Activated T-cell treated with anti-CD3 and anti-CD28 coated beads, Interleukin-2, amount 50 U/mL, for 72 hours (primary cell): ENCODE measurements at places on chromosomes 5 and 9. TPM values are rescaled to one million over a fixed set of nuclear protein-coding genes. Genes with fewer than 3 reads are reported as not detected.

GARIN3 gene
- 0.39 TPM for total RNA-seq

GLRA1 gene
- not detected for total RNA-seq

SLC25A2 gene
- total RNA-seq: 0.46 TPM

LHFPL2 gene
- total RNA-seq: 0.12 TPM

LRRC19 gene
- not detected for total RNA-seq

SELENOP gene
- 0.34 TPM for total RNA-seq

DMRTA1 gene
- total RNA-seq: not detected

ORM1 gene
- total RNA-seq: not detected

IFNA2 gene
- total RNA-seq: not detected

- no peak for DNase-seq
These were observed 21.7 kb upstream of the RNF130 start for GRCh38 chr5:180093241-180093640.

GRCh38 chr9:5455181-5455580 lies 4.8 kb downstream of the CD274 start:
- no peak for DNase-seq

DNA sequence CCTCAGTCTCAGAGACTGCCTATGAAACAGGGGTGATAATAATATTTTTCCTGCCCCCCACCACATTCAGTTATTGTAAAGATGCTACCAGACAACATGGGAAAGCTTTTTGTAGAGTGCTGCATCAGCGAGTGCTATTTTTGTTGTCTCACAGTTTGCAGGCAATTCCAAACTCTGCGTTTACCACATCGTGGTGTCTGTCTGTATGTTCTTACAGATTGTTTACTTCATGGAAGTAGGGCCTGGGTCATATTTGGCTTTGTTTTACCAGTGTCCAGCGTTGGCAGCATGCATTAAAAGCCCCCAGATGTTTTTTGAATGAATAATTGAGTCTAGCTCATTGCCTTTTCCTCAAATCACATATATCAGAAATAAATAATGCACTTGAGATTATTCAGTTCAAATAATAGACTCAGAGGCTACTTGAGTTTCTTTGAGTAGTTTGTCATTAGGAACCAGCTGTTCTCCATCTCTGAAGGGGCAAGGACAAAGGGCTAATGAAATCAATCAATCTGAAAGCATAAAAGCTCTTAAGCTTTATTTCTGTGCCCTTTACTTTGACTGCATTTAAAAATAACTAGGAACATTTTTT lies 243.7 kb downstream of the CWC27 start:
- no peak for DNase-seq

DNA sequence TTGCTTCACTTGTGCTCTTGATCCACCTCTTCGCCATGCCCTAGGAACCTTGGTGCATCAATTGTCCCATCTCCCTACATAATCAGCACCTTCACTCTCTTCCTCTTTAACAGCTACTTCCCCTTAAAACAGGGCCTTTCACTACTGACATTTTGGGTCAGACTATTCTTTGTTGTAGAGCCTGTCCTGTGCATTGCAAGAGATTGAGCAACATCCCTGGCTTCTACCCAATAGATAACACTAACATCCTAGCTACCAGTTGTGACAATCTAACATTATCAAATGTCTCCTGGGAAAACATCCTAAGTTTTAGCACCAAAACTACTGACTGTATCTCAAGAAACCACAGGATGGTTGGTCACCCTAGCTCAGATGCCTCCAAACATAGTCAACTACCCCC lies 854.3 kb upstream of the DMAC1 start:
- DNase-seq: no peak

DNA sequence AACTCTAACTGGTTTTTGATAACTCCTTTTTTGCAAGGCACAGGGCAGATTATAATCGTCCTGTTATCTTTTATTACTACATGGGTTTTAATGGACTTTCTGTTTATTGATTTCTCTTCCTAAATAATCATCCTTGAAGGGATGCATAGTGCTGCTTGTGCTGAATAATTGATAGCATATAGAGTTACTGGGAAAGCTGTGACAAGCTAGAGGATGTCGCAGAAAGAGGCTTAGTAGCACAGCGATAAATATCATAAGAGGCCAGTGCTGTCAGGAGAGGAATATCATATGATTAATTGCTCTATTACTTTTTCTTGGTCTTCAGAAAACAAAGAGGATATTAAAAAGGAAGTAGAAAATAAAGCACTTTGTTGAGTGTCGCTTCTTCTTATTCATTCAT lies 1007.1 kb upstream of the ACO1 start:
- DNase-seq: no peak

- no peak for DNase-seq
These were observed 91.5 kb upstream of the PHF24 start for GRCh38 chr9:34866614-34867013.

GRCh38 chr5:72956324-72957140 lies 691 bp downstream of the FCHO2 start:
- peak; percentile 22 for DNase-seq

- DNase-seq: no peak
These were observed 381.1 kb downstream of the RASEF start for GRCh38 chr9:82681809-82682208.

DNA sequence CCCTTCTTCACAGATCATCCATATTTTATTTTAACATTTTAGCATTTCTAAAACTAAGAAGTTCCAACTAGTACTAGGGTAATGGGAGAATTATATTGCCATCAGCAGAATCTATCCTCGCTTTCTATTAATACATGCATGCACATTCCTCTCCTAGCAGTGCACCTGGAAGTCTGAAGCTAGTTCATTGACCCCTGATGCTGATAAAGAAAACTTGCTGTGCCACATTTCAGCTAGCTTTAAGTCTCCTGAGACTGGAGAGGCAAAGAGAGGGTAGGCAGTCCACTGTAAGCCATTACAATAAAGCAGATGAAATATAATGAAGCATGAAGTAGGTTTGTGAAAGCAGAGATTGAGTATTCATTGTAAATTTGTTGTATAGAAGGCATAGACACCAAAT lies 15.8 kb downstream of the MINAR2 start:
- no peak for DNase-seq

DNA sequence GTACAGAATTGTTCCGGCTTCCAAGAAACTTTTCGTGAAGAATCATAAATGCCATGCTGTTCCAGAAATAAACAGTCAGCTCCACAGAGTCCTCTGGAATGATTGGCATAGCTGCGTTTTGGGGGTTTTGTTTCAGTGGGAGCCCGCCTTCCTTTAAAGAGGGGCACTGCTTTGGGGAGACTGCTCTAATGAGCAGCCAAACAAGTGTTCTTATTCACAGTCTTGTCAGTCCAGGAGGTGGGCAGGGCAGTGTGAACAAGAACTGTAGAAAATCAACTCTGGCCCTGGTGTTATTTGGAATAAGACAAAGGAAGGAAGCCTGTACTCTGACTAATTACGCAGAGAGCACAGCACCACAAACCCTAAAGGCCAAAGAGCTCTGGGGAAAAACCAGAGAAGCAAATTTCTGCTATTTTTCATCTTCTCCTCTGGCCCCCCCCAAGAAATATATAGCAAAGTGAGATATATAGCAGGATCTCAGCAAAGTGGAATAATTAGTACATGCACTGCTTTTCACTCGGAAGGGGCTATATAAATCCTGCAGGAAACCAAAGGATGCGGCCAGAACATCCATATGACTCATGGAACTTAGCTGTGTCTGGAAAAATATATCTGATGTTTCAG lies 92.9 kb downstream of the GLDC start:
- DNase-seq: no peak

DNA sequence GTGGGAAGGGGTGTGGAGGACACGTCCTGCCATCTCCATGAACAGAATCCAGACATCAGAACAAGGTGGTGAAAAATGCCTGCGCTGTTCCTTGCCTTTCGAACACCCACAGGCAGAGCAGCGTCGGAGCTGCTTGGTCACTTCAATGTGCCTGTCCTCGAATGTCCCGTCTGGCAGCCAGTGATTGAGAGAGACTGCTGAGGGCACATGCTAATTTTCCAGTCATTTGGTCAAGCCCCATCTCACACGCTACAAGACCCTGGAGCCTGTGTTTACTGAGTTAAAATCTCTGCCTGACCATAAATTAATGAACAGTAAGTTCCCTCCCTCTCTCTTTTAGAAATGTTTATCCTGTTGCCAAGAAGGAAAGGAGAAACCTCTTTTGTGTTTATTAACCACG lies 149.3 kb downstream of the NTRK2 start:
- no peak for DNase-seq

- no peak for DNase-seq
These were observed 156.0 kb downstream of the MACROH2A1 start for GRCh38 chr5:135242866-135243555.

DNA sequence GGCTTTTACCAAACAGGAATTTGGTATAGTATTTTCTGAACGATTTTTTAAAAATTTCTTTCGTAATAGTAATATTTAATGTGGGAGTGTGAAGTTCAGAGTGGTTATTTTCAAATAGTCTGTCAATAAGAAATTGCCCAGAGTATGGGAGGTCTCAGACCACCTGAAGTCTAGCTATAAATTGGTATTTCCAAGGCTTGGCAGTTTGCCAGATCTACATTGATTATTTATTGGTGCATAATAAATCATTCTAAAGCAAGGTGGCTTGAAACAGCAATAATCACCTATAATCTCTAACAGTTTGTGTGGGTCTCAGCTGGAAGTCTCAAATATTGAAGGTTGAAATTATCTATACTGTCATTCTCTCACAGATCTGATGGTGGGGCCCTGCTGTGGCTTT lies 118.5 kb downstream of the PRR16 start:
- no peak for DNase-seq

DNA sequence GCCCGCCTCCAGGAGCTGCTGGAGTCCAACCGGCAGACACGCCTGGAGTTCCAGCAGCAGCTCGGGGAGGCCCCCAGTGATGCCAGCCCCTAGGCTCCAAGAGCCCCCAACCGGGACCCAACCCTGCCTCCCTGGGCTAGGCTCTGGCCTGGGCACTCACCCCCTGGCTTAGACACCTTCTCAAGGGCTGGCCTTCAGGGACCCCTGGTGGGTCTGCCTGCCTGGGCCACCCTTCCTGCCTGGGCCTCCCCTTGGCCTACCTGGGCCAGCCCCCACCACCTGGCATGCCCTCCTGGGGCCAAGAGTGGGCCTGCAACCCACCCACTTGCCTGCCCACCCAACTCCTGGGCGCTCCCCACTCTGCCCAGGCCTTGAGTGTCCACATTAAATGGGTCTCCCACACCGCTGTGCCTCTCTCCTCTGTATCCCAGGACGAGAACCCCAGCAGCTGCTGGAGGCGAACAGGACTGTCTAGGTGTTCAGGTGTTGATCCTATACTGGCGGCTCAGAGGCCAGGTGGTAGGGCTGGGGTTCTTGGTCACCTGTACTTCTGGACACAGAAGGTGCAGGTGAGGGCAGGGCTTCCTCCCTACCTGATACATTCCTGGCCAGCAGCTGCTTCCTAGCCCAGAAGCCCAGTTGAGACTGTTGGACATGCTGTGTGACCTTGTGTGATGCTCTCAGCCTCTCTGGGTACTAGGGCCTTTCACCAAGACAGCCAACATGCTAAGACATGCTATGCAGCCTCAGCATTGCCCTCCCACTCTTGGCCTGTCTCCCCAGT lies 3.6 kb downstream of the BBLN start:
- DNase-seq: no peak

DNA sequence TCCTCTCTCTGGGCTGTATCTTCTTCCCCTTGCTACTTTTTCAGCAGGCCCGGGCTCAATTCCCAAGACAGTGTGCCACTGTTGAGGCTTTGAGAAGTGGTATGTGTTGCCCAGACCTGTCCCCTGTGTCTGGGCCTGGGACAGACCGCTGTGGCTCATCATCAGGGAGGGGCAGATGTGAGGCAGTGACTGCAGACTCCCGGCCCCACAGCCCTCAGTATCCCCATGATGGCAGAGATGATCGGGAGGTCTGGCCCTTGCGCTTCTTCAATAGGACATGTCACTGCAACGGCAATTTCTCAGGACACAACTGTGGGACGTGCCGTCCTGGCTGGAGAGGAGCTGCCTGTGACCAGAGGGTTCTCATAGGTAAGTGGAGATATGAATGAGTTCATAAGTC lies 828 bp downstream of the TYRP1 start:
- DNase-seq: no peak

DNA sequence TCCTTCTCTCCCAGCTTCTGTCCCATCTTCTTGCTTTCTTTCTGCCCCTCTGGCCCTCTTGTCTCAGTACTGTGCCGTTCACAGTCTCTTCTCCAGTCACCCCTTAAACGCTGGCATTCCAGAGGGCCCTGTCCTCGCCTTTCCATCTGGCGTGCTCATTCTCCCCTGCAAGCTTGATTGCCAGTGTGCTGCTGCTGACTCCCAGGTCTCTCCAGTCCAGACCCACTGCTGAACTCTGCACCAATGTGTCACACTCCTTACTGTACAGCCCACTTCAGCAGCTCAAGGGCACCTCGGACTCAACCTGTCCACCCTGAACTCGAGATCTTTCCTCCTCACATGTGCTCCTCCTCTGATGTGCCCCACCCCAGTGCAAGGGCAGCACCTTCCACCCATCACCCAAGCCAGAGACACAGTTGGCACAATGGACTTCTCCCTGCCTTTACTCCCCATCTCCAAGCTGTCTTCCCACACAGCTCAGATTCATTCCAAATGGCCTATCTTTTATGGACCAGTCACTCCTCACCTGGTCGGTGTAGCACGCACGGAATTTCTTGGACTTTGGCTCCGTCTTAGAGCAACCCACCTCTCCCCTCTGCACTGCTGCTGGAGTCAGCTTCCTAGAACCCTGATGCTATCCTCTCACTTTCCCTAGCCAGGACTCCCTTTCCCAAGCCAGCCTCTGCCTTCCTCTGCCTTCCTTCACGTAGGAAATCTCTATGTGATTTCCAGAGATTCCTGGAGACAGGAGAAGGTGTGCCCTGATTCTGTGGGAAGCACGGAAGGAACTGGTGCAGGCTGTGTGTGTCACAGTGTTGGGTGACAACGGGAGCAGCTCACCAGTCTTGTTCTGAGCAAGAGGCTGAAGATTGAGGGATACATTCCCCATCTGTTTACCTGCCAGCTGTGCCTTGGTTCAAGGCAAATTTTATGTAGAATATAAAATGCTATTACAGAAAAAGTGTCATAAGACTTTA lies 26.0 kb upstream of the SLC2A8 start:
- no peak for DNase-seq

GRCh38 chr5:174309131-174309795 lies 263.8 kb downstream of the NSG2 start:
- DNase-seq: no peak

DNA sequence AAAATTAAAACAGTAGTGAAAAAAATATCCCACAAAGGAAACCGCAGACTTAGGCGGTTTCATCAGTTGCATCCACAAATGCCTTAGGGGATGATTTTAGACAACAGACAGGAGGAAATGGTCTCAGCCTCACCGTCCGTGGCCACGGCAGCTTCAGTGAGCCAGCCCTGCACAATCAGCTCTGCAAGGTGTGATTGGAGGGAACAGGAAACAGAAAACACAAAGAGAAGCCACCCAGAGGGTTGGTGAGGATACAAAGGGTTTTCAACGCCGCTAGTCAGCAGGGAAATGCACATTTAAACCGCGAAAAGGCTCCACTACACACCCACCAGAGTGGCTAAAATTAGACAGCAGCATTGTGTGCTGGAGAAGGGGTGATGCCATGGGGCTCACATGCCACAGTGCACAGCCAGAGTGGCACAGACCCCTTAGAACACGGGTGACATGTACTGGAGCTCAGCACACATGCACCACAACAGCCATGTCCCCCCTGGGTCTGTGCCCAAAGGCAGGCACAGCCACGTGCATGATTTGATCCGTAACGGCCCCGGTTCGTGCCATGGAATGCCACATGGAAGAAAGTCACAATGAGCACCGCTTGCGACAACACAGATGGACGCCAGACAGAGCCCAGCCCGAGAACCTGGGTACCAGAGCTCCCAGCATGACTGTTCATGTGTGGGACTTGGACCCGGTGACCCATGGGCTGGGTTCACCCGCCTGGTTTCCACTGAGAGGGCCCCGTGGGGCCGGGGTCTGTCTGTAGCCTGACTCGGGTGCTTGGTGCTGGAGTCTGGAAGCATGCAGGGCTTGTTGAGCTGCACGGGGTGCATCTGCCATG lies 18.3 kb upstream of the TERT start:
- DNase-seq: peak; percentile 45
